AG08396 (cell line): ENCODE measurements at places on chromosomes 16 and 17.

DNA sequence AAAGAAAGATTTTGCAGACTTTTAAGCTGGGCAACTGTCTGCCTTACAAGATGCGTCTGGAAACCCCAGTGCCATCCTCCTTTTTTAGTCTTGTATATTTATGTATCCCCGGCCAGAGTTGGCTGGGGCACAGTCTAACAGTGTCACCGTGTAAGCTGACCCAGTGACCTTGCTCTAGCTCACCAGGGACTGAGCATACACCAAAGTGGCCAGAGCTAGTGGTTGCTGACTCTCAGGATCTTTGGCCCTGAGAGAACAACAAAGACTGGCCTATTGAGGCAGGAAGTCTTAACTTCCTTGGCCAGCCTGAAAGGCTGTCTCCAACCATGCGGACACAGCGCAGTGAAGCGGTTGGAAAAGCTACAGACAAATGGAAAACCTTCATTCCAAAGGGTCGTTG is 745.2 kb downstream of the WWOX start:
- no peak for DNase-seq

DNA sequence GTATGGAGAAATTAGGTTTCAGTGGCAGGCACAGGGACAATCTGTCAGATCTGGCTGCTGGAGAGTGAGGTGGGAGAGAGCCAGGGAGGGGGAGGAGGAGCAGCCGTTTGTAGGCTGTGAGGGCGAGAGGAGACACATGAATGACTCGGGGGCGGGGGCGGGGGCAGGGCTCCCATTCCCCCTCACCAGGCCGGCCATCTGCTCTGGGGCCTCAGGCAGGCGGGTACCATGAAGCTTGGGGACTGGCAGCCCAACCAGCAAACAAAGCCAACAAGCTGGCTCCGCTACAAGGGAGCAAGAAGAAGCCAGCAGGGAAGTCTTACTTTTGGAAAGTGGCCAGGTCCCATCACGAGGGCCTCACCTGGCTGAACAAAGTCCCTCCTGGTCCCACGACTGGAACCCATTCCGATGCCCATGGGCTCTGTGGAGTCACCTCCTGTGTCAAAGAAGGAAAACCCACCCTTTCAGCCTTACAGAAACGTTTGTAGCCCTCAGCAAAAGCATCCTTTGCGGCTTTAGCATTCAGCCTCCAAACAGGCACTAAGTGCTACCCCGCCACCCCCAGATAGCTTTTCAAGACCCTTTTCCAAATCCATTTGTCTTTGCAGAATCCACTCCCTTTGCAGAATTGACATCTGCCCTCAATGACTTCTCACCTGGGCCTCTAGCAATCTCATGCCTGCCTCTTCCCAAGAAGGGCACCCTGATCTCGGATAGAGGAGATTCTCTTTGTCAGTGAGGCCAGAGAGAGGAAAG is 9.2 kb upstream of the SSTR2 start:
- no peak for DNase-seq

DNA sequence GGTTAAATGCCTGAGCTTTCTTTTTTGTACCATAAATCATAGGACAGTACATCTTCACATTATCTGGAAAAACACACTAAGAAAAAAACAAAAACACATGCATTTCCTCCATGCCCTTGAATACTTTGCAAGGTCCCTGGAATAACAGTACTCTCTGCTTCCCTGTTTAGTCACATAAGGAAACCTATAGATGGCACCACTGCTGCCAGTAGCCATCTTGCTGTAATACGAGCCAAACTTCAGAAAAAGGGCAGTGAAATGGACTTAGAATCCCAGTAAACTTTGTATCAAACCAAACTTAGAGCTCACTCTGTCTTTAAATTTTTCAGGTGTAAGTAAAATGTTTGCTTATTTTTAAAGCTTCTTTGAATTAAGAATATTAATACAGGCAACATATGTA is 435.5 kb downstream of the KCNJ2 start:
- DNase-seq, result no peak

- no peak for DNase-seq
These were observed 3.4 kb upstream of the OSGIN1 start for GRCh38 chr16:83949724-83950001.
